Stimulated activated CD8-positive, alpha-beta memory T cell treated with anti-CD3 and anti-CD28 coated beads, Interleukin-7, amount 100 ng/mL, for 4 hours (primary cell): ENCODE measurements at places on chromosomes 13 and 19.

DNA sequence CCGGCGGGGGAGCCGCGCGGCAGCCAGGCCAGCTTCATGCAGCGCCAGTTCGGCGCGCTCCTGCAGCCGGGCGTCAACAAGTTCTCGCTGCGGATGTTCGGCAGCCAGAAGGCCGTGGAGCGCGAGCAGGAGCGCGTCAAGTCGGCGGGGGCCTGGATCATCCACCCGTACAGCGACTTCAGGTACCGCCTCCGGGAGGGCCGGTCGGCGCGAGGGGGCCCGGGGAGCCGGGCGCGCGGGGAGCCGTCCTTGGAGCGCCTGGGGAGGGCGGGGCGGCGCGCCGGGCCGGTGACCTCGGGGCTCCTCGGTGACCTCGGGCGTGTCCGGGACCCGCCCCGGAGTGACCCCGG, 690 bp downstream of the HCN2 start:
- DNase-seq: no peak

GRCh38 chr19:38046254-38047048, 139.4 kb downstream of the SIPA1L3 start:
- DNase-seq: no peak

- no peak for DNase-seq
Measured at GRCh38 chr13:111407381-111408131, 87.1 kb downstream of the TEX29 start.

DNA sequence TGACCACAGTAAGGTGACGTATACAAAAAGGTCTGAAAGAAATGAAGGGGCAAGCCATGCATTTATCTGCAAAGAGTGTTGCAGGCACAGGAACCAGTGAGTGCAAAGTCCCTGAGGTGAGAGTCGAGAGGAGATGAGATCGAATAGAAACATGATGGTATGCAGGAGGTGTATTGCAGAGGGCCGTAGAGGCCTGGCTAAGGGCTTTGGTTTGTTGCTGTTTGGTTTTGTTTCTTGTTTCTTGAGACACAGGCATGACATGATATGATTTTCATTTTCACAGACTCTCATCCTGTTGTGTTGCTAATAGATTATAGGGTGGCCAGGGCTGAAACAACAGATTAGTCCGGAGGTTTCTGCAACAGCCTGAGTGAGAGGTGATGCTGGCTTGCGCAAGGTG, 80.4 kb downstream of the HSPH1 start:
- DNase-seq: no peak

- no peak for DNase-seq
Measured at GRCh38 chr13:32211813-32212212, 103.3 kb downstream of the ZAR1L start.

DNA sequence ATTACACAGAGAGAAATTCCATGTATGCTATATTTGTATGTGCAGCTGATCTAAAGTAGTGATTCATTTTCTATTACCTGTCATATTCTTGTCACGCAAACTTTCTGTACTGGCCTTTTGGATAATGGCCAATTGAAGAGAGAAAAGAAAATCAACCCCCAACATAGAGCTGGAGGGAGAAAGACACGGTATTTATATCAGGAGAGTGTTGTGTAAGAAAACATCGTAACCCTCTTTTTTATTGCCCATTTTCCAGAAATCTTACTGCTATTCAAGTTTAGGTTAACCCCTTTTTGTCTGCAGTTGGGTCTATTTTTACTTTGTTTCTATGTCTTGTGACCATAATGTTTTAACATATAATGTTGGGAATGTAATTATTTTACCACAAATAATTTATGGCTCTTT, 27.9 kb downstream of the DGKH start:
- DNase-seq: no peak

- DNase-seq: no peak
Measured at GRCh38 chr13:106284358-106284757, 251.1 kb downstream of the EFNB2 start.

DNA sequence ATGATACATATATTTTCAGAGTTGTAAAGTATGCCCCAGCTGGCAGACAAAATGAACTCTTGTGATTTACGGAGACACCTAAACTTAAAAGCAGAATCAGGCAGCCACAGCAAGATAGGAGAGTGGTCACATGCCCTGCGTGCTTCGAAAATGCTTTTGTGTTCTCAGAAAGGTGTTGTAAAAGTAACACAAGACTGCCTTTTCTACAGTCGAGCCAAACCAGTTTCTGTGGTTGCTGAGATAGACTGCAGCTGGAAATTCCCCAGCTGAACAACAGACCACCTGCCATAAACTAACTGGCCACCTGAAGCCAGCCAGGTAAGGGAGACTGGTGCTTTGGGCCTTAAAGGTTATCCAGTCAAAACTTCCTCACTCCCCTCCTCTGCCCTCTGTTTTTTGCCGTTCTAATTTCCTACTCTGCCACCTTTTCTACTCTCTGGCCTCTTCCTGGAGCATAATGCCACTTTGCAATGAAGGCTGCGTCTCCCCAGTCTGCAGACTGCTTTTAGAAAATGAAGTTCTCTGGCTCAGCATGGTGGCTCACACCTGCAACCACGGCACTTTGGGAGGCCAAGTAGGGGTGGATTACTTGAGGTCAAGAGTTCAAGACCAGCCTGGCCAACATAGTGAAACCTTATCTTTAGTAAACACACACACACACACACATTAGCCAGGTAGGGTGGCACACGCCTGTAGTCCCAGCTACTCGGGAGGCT, 381.2 kb upstream of the SLITRK1 start:
- DNase-seq: no peak

DNA sequence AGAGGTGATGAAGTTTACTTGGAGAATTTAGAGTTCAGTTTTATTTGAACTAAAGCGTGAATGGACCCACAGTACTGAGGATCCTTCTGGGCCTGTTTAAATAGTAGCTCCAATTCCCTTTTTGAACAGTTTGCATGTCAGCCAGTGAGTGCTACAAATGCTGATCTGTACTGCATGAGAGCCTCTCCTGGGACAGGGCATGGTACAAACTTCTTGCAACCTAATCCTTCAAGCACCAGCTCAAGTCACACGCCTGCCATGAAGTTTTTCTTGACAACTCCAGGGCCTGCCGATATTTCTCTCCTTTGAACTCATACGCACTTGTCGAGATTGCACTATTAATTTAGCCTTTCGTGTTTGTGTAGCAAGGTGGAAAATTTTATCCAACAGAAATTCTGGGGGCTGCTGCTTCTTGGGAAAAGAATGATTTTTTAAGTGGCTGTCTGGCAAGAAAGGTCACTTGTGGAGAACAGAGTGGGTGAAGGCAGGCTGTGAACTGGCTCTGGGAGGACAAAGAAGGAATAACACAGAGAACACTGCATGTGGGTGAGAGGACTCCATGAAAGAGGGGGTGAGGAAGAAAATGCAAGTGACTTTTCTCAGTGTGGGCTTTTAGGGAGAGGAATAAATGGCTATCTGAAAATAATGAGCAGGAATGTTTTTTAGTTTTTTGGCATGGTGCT, 192.5 kb downstream of the NDFIP2 start:
- no peak for DNase-seq

DNA sequence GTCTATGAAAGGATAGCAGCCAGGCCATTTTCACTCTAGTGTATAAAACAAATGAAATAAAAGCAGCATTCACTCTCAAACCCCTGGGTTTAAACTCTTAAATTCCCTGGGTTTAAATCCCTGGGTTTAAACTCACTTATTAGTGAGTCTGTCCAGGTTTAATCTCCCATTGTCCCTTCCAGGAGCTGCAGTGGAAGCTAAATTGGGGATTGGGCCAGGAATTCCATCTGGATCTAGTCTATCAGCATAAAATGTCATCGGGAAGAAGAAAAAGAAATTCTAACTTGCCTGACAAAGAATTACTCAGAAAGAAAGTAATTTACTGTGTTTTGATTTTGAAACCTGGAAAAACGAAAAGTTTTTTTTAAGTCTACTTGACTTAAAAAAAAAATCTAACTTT, 54.8 kb downstream of the FRY start:
- DNase-seq: no peak

DNA sequence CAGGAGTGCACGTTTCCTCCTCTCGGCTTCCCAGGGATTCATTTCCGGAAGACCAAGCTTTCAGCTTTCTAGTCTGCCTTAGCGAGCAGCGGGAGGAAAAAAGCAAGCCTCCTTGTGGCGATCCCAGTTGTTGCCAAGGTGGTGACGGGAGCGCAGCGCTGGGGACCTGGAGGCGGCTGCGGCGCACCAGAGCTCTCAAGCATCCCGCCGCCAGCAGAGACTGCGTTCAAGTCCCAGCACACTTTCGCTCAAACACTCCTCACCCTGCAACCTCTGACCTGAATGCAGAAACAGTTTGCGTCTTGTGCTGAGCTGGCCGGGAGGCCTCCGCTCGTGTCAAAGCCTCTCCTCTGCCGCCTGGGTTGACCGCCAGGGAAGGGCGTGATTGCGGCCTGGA, 4.9 kb downstream of the GSX1 start:
- DNase-seq: no peak

- DNase-seq: no peak
Measured at GRCh38 chr19:16022251-16022650, 54.0 kb upstream of the TPM4 start.

DNA sequence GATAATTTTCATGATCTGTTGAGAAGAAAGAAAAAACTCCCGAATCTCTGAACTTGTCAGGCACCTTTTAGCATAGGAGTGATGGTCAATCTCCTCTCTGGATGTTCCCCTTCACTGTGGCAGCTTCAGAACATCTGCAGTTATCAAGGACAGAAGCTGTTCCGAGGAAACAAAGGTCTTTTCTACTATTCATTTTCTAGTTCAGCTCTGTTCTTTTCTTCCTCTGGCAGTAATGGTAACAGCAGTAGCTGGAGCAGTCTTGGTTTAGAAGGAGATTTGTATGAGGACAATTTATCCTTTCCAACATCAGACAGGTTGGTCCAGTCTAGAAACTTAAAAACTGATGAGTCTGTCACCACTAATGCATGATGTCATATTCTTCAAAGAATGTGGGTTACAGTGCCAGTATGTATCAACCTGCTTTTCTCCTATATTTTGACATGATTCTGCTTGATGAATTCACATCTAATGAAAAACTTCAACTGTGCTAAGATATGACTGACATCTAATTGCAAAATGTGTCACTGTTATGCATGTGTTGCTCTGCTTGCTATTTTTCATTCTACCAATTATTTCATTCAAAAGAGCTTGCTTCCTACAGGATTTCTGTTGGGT, 41.0 kb downstream of the AKAP11 start:
- no peak for DNase-seq

DNA sequence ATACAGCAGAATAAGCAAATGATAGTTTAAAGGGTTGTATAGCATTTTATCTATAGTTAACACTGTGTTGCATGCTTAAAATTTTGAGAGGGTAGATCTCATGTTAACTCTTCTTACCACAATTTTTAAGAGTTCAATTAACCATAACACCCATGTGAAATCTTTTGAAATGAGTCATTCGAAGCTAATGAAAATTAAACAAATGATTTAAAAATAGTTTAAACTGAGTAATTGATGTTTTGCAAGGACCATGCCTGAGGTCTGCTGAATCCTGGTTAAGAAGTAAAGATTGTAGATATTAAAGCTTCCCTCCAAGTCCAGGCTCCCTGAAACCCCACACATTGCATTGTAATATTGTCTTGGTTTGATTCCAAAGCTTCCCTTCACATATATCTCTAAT, 176.7 kb upstream of the RNF113B start:
- no peak for DNase-seq

DNA sequence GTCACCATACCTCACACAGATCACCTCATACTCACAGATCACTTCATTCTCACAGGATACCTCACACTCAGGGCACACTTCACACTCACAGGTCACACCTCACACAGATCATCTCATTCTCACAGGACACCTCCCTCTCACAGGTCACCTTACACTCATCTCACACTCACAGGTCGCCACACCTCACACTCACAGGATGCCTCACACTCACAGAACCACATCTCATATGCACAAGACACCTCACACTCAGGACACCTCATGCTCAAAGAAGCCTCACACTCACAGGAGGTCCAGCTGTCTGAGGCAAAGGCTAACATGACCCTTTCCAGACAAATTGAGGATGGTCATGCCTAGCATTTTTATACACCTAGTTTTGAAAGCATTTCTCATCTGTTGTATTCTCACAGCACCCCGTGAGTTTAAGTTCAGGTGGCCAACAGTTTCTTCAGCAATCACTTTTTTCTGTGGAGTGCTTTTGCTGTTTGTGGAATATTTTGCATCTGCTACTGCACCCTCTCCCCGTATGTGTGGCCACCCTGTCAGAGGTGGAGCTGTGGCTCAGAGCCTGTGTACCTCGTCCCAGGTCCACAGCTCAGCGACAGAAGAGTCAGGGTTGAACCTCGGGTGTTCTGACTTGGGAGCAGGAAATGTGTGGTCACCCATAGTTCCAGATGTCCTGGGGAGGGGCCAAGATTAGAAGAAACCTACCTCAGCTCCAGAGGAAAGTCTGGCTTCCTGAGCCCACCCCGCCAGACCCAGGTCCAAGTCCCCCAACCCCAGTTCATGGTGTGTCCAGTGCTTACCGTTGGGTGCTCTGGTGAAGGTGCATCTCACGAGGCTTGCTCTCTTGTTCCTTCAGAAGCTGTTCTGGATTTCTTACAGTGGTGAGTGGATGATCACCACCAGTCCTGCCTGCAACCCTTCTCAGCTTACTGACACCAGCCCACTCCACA, 7.6 kb downstream of the F7 start:
- DNase-seq: no peak

DNA sequence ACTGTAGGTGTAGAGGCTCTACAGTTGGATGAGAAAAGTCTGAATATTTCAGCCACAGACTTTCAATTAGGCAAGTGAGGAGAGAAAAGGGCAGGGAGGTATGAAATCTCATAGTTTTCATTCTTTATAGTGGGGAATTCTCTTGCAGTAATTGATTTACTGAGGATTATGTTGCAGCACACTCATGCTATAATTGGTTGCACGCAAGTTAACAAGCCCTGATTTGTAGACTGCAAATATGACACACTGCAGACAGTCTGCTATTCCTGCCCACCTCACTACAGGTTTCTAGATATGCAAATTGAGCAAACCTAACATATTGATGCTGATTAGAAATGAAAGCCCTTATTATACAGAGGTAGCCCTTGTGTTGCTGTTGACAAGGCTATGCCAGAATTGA, 139.4 kb downstream of the LHFPL6 start:
- no peak for DNase-seq

- no peak for DNase-seq
Measured at GRCh38 chr13:64850017-64850416, 2380.1 kb downstream of the PCDH9 start.
